ENCODE measurements at places on chromosomes 3 and 15.

DNA sequence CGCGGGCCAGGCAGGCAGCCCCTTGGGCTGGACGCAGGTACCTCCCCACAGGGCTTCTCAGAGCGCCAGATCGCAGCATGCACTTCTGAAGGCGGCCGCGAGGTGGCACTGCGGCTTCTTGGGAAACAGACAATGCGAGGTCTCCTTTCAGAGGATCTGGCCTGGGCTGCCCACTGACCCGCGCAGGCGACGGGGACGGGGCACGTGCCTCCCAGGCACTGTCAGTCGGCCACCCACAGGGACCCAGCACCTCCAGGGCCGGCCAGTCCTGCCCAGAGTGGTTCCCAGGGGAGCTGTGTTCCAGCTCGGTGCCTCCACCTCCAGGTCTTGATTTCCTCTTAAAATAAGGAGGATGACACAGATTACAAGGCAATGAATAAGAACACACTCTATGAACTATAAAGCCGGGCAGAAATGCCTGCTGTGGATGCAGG lies 24.4 kb upstream of the TXNRD3 start:
- peak; percentile 89 for DNase-seq

DNA sequence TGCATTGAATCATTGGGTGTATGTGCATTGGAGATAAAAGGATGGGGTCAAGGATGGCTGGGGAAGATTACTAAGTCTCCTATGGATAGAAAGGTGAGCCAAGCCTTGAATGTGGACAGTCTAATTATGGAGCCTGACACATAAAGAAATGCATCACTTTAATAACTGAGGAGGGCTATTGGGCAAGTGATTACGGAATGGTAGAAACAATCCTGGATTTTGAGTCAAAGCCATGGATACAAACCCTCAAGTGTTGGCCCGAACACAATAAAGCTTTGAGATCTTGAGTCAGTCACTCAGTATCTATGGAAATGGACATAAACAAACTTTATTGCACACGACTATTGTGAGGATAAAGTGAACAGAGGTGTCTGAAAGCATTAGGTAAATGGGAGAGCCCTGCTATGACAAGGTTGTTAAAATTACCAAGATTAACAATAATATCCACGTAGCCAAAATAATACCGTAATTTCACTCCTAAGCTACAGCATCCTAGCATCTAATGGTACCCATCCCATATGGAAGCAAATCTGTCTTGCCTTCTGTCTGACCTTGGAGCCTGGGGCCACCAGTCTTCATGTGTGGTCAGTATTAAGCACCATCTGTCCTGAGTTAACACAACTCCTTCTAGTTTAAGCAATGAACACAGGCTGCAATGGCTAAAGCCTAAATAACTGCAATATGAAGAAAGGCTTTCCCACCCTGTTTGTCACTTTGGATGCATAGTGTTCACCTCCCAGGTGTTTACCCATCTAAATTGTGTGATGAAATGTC lies 136.9 kb upstream of the PRICKLE2 start:
- no peak for DNase-seq

- DNase-seq: no peak
Measured at GRCh38 chr3:110608566-110608965, 463.1 kb upstream of the NECTIN3 start.

GRCh38 chr15:44159492-44159891 lies 35.6 kb downstream of the FRMD5 start:
- DNase-seq: no peak

GRCh38 chr3:57972531-57973111 lies 35.6 kb upstream of the FLNB start:
- no peak for DNase-seq

- DNase-seq: no peak
Measured at GRCh38 chr15:64288577-64288976, 67.4 kb downstream of the CSNK1G1 start.

GRCh38 chr3:43089081-43089480 lies 16.8 kb downstream of the POMGNT2 start:
- DNase-seq: no peak

DNA sequence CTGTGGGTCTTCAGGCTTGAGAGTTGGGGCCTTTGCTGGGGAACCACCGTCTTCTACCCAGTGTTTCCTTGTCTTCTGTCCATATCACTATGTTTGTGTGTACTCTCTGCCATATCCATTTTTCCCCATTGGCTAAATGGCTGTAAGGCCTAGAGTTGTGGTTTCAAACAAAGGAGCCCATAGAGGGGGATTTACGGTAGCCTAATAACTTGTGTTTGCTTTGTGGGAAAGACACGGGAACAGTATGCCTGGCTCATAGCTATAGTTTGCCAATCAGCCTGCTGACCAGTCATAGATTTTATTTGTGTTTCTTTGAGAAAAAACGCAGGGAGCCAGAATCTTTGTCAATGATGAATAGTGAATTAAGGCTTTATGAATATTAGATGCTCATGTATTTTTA lies 554.8 kb downstream of the NAALADL2 start:
- DNase-seq: no peak

- DNase-seq: no peak
Measured at GRCh38 chr3:196985298-196985697, 16.7 kb upstream of the PIGZ start.

- no peak for DNase-seq
Measured at GRCh38 chr15:90988296-90988695, 6.0 kb downstream of the PRC1 start.

DNA sequence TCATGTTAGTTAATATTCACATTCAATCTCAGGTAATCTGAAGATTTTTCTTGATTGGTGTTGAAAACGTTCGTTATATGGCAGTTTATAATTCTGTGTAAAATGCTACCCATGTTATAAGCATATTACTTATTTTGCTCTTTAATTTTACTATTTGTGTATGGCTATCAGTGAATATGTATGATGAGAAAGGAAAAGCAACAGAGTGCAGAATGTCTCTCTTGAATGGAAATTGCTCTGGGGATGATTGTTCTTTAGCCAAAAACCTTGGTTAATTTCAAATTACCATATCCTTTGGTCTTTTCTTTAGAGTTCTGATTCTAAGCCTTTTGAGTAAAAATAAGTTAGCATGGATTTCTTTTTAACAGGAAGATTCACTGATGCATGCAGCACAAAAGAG lies 2.5 kb downstream of the SERPINI1 start:
- DNase-seq: no peak

- no peak for DNase-seq
Measured at GRCh38 chr3:126212620-126213378, 32.4 kb upstream of the ALDH1L1 start.

GRCh38 chr15:67852418-67852817 lies 12.6 kb upstream of the RNU6-1 start:
- DNase-seq: no peak

DNA sequence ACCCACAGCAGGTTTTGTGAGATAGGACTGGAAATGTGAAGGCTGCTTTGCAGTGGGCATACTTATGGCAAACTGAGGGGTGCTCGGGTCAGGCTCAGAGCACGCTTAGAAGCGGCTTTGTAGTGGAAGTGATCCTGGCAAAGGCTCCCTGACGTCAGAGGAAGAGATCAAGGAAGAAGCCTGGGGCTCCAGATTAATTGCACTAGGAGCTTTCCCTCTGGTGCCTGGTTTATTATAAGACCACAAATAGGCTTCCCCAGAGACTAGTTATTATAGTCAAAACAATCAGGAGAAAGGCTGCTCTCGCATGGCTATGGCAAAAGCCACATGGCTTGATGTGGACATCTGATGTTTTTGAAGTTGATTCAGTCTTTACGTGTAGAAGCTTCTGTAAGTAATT lies 515.1 kb downstream of the GABRG3 start:
- DNase-seq: no peak

DNA sequence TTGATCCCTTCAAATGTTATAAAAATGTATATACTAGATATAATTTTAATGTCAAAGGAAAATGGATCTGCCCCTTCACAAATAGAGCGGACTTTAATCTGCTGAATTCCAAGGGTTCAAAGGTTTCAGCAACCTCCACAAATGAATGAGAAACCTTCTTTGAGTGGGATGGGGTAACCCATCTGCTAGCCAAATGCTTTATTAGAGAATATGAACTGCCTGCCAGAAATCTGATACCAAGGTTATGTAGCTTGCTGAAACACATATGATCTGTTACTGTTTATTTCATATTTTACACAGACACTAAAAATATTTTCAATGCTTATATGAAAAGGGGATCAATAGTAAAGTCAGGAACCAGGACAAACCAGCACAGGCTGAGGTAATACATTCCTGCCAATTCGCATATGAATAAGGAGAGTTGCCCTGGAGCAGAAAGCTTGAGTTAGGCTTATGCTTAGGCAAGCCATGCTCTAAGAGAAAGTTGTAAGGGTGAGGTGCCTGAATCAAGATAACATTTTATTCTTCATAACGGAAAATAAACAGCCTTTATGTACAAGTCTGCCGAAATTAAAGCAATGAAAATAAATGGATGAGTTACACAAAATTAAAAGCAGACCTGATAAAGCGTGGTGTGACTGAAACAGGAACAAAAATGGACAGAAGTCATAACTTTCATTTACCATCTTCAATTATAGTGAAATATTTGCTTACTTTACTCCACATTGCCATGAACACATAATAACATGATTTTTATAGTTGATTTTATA lies 26.5 kb downstream of the PLOD2 start:
- DNase-seq: no peak

- no peak for DNase-seq
Measured at GRCh38 chr3:20974396-20974795, 776.6 kb downstream of the ZNF385D start.

DNA sequence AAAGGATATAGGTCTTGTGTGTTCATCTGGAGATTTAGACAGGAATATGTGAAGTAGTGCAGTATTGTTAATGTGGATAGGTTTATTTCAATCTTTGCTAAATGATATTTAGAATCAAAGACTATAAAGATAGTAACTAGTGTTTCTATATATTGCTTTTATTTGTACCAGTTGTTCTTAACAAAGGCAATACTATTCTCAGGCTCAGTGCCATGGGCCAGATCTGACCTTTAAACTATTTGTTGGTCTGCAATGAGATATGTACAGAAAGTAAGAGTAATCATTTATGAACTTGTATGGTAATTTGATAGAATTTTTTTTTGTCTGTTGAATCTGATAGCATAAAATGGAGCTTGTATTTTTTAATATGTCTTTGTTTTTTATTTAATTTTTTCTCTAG lies 146.7 kb upstream of the AZI2 start:
- no peak for DNase-seq

- DNase-seq: no peak
Measured at GRCh38 chr3:152595975-152596821, 238.7 kb upstream of the P2RY1 start.

DNA sequence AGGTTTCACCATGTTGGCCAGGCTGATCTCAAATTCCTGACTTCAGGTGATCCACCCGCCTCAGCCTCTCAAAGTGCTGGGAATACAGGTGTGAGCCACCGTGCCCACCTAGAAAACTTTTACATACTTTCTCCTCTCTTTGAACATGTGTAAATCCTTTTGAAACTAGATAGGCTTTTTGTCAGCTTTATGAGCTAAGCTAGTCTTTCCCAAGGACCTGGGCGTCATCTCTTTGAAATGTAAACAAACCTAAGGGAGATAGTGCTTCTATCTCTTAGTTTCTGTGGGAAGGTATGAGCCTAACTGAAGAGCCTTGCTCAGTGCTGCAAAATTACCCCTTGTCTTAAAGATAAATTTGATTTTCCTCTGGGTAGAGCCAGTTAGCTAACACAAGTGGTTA lies 4.8 kb downstream of the CX3CR1 start:
- DNase-seq: no peak

DNA sequence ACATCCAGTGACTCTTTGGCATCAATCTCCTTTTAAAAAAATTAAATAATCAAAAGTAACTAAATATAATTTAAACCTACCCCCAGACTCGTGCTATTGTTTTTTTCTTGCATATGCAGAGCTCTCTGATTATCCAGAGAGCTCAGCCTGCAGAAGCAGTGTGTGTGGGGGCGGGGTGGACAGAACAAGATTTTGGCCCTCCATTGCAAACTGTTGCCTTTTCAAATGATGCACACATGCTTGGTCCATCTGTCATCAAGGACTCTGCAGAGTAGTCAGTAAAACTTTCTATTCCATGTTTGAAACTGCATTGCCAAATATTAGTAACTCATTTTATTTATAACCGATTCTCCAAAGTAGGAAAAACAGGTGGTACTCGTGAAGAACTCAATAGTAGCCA lies 28.6 kb upstream of the STXBP5L start:
- DNase-seq: no peak

DNA sequence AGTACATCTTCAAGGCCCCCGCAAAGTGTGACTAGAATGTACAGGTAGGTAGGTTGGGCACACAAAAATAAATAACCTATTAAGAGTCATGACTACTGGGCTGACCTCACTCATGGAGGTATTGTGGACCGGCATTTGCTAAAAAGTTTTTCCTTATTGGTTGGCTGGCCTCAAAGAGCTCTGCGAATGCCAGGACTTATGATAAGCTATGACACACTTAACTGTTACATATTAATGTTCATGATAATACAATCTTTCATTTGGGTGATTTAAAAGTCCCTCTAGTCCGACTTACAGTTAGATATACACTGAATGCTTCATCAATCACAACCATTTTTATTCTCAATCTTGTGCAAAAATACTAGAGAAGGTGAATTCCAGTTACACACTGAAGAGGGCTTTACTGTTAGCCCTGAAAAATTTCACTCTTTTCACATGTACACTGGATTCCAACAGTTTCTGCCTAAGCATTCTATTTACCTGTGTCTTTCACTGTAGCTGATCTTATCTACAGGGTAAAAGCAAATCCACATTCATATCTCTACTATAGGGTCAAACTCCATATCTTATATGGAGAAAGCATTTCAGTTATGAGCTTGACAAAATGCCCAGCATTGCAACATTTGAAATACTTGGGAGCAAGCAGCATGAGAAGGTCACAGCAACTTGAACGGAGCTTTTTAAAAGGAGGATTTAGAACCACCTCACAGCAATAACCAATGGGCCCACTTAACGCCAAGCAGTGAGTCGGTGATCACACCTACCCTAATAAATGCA lies 329.1 kb downstream of the FOXP1 start:
- DNase-seq: no peak

DNA sequence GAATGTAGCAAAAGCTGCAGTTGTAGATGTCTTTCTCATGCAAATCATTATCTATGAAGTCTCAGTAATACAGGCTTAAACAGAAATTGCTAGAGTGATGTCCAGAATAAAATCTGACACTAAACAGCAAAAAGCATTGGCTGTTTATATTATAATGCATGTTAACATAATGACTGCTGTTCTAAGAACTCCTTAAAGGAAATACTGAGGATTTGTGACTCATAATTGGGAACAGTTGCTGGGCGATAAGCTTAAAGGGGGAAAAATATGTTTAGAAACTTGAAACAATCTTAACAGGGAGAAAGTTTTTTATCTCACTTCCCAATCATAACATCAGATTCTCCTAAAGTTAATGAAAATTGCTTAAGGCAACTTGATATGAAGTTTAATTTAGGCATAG lies 17.5 kb downstream of the TIPARP start:
- DNase-seq: no peak

- DNase-seq: no peak
Measured at GRCh38 chr15:48469271-48469670, 138.0 kb downstream of the DUT start.

DNA sequence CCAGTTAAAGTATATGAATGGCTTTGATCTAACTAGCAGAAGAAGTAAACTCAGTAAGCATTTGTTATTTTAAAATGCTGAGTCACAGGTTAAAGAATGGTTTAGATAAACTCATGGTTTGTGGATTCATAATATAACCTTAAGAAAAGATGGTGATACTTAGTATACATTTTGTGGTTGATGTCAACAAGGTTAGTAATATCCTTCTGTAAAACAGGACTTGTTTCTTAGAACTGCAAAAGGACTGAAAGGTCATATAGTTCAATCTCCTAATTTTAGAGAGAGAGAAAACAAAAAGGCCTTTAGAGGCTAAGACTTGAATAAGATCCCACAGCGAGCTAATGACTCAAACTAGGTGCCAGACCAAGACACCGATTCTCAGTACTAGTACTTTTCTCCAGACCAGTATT lies 50.0 kb downstream of the STRIT1 start:
- no peak for DNase-seq

Measured in right atrium auricular region (tissue), 2 donors.